ENCODE measurements at places on chromosomes 4 and X.
A peak's percentile ranks its signal among the peaks of the same experiment; 100 is the strongest.

DNA sequence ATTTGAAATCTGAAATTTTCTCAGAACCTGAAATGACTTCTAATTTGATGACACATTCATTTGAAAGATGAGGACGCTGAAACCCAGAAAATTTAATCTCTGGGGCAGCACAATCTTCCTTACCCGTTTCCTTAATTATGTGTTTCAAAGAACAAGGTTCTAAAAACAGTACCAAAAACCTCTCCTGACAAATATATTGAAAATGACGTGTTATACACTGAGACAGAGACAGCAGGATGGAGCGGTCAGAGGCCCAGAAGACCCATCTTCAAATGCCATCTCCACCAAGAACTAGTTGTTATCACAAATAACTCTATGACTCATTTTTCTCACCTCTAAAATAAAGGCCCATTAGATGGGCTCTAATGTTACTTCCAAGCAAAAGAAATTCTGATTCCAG, 177.3 kb downstream of the NSUN7 start:
- DNase-seq = no peak

- DNase-seq = no peak
These were observed 134.1 kb downstream of the KLHL34 start for GRCh38 chrX:21524008-21524407.

GRCh38 chr4:40886931-40887763, 137.4 kb downstream of the NSUN7 start:
- DNase-seq = no peak

DNA sequence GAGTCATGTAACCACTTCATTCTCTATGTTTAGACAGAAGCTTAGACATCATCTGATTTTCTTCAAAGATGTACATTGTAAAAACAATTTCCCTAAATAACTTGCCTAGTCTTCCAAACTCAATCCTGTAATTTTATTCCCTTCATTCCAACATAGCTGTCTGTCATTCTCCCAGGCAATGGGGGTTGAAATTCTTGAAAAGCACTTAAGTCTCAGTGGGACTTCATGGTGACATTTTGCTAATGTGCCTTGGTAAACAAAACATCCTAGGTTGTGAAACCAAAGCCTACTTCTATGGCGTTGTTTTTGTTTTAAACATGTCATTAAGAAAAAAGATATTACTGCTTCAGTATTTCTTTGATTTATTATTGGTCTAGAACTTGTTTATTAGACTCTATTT, 122.0 kb upstream of the NRK start:
- no peak for DNase-seq

GRCh38 chr4:7017446-7018048, 25.6 kb upstream of the TADA2B start:
- DNase-seq = no peak

GRCh38 chr4:42816189-42816879, 76.2 kb upstream of the GRXCR1 start:
- no peak for DNase-seq

GRCh38 chrX:39857780-39858179, 240.0 kb downstream of the BCOR start:
- peak; percentile 6 for DNase-seq

- DNase-seq = no peak
These were observed 1477.2 kb upstream of the TENM3 start for GRCh38 chr4:180766045-180766444.

DNA sequence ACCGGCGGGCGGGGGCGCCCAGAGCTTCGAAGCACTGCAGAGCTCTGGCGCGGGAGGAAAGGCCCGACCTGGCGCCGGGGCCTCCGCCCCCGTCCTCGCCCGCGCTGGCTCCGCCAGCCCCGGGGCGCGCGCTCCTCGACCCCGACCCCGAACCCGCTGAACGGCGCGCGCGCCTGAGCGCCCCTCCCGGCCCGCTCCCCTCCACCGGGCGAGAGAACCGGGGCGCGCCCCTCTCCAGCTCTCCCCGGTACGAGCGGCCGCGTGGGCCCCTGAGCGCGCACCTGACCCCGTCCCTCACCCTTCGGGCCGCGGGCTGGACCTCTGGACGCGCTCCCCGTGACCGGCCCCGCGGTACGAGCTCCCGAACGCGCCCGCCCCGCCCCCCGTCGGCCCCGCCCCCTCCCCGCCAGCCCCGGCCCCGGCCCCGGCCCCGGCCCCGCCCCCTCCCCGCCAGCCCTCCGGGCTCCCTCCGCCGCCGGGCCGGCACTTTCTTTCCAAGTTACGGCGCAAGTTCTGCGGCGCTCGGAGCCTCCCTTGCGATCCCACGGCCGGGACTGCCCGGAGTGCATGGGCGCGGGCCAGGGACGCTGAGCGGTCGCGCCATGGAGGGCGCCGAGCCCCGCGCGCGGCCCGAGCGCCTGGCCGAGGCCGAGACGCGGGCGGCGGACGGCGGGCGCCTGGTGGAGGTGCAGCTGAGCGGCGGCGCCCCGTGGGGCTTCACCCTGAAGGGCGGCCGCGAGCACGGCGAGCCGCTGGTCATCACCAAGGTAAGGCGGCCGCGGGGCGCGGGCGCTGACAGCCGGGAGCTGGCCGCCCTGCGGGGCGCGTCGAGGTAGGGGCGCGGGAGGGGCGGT, at the start of gene SHROOM2:
Gene SHROOM2 (plus strand): TSS at position 486 of the 854 bp plus-strand sequence. CDS start 117 bp downstream, at position 603.
- no peak for DNase-seq

- no peak for DNase-seq
These were observed 146.1 kb downstream of the COL25A1 start for GRCh38 chr4:109156356-109156755.

DNA sequence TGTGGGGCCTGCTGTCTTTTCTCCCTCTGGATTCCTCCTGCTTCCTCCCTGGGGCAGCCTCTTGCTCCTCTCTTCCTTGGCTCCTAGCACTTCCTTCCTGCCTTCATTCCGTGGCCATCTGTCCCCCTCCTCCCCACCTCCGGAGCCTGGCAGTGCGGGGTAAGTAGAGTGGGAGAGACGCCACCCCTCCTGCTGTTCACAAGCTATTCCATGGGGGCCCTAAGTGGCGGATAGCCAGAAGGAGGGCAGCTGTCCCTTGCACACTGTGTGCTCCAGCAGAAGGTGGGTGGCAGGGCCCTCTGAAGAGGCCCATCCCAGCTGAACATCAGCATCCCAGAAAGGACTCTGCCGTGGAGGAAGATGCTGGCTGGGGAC, 27.4 kb downstream of the CCNQ start:
- DNase-seq = no peak

DNA sequence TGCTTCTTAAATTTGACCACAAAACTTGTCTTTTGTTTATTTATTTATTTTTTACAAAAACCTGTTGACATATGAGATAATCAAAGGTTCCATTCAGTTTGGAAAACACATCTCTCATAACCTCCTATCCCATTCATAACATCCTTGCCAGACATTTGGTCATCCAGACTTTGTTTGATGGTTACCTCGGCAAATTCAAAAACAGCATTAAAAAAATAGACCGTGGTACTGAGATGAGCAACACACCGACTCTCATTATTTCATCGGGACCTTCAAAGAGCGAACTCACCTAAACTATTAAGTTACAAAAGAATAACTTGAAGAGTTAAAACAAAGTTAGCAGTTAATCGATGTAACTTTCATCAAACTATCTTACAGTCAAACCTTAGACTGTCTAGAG, 85.8 kb upstream of the RPS6KA3 start:
- no peak for DNase-seq

- no peak for DNase-seq
These were observed 6.9 kb upstream of the HAUS3 start for GRCh38 chr4:2248821-2249261.
